ENCODE measurements at places on chromosomes 12 and 14.

GRCh38 chr12:106815741-106816140, 41.3 kb downstream of the RIC8B start:
- no peak for DNase-seq

DNA sequence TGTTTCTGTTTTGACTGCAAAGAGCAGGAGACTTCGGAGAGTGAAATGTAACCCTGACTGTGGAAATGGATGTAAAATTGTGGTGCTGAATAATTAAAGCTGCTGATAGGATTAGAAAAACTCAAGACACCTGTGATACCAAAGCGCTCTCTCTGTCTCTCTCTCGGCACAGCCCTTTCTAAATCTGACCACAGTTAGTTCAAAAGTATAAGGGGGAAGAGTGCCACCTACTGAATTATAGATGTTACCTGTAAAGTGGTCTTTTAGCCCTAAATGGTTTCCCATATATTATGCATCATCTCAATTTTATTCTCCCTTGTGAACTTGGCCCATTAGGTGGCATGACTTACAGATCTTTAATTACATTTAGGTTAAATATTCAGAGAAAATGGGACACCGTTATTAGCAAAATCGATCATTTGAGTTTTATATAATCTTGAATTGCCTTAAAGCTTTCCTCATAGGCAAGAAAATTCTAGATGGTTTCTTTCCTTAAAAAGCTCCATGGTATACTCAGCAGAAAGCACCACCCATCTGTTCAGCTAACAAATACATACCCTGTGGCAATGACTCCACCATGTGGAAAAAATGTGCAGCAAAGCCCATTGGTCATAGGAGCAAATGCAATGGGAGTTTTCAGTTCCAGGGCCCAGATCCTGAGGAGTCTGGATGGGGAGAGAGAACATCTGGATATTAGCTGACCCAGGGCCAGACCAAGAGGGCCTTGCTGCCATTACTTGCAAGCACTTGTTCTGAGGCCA, 18.1 kb downstream of the RFC5 start:
- no peak for DNase-seq

- DNase-seq: no peak
Observed at GRCh38 chr12:9961106-9961505, 10.1 kb upstream of the CLEC12A start.

DNA sequence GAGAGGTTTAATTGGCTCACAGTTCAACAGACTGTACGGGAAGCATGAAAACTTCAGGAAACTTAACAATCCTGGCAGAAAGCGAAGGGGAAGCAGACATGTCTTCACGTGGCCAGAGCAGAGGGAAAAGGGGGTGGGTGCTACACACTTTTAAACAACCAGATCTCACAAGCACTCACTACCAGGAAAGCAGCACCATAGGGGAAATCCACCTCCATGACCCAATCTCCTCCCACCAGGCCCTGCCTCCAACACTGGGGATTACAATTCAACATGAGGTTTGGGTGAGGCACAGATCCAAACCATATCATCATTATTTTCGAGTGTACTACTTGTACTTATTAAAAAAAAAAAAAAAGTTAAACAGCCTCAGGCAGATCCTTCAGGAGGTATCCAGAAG, 29.9 kb downstream of the RXYLT1 start:
- no peak for DNase-seq

- no peak for DNase-seq
Observed at GRCh38 chr14:70812124-70812818, 3.0 kb upstream of the MAP3K9 start.

- no peak for DNase-seq
Observed at GRCh38 chr12:50458606-50459005, 46.2 kb upstream of the DIP2B start.

GRCh38 chr12:24470050-24470449, 478.9 kb downstream of the BCAT1 start:
- DNase-seq: no peak

GRCh38 chr14:61417883-61418455, 96.6 kb downstream of the PRKCH start:
- no peak for DNase-seq

DNA sequence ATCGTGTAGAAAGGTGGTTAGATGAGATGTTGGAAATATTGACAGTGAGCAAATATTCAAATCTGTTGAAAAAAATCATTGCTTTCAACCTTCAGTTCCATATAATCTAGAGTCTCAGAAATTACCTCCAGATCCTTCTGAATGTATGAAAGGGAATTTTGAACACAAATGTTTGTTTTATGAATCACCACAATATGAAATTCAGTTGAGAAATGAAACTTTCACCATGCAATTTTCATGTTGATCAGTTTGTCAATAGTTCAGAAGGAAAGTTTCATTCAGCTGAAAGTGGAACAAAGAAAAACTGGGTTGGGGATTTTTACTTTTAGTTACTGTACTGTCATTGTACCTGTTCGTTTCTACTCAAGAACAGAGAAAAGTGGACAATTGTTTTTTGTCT, 953.6 kb downstream of the SLC6A15 start:
- no peak for DNase-seq

DNA sequence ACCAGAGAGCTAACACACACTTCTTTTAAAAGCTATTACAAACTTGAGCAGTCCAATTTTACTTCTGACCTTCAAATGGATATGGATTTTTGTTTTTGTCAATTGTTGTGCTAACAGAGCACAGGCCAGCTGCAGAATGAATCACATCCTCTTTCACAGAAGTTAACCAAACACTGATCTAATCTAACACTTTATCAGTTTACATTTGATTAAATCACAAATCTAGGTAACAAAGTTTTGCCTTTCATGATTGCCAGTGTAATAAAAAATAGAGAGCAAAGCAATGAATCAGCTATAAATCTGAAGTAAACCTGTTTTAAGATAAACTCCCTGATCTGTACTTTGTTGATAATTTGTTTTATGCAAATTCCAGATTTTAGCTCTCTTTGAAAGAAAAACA, 273.1 kb upstream of the RGS6 start:
- no peak for DNase-seq

GRCh38 chr14:63638493-63638892, 3.2 kb downstream of the WDR89 start:
- no peak for DNase-seq

DNA sequence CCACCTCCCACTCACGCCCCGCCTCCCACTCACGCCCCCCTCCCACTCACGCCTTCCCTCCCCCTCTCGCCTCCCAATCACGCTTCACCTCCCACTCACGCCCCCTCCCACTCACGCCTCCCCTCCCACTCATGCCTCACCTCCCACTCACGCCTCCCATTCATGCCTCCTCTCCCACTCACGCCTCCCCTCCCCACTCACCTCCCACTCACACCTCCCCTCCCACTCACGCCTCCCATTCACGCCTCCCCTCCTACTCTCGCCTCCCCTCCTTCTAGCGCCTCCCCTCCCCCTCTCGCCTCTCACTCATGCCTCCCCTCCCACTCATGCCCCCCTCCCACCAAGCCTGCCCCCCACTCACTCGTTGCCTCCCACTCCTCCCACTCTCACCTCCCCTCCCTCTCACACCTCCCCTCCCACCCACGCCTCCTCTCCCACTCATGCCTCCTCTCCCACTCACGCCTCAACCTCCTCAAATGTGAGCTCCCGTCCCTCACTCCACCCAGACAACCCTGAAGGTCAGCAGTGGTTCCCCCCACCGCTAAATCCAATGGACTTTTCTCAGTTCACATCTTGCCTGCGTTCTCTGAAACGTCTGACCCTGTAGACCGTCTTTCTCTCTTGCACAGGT, 39.8 kb downstream of the TMEM63C start:
- DNase-seq: no peak

Data from stimulated activated CD4-positive, alpha-beta T cell treated with anti-CD3 and anti-CD28 coated beads, Interleukin-12 subunit alpha, Interleukin-12 subunit beta, amount 100 ng/mL, for 24 hours (primary cell).